Spinal cord (tissue), 10 donors: ENCODE measurements at places on chromosomes 7 and 10. TPM values are rescaled to one million over a fixed set of nuclear protein-coding genes. Genes with fewer than 3 reads are reported as not detected.

The FAM25C gene
- total RNA-seq = not detected

The PCLO gene
- 53.5 TPM for total RNA-seq

The PTF1A gene
- total RNA-seq = not detected

The FGFBP3 gene
- 9.5 TPM for total RNA-seq

DNA sequence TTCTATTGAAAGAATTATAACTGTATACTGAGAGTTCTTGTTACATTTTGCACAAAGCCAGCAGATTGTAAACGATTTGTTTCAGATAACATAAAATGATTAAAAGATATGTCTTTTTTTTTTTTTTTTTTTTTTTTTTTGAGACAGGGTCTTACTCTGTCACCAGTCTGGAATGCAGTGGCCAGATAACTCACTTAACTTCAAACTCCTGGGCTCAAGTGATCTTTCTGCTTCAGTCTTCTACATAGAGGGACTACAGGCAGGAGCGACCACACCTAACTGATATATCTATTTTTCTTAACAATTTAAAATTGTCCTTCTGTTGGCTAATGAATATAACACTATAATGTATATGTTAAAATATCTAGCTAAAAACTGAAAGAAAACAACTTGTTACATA, 317.3 kb upstream of the CACNA2D1 start:
- H3K27ac ChIP-seq = no peak overlapping the region
- DNase-seq = no peak
- no peak overlapping the region for H3K4me3 ChIP-seq
